SK-N-SH treated with all-trans-retinoic acid at 6 μM for 48 hours (cell line): ENCODE measurements at places on chromosomes 6 and 20.
A peak's percentile ranks its signal among the peaks of the same experiment; 100 is the strongest.

DNA sequence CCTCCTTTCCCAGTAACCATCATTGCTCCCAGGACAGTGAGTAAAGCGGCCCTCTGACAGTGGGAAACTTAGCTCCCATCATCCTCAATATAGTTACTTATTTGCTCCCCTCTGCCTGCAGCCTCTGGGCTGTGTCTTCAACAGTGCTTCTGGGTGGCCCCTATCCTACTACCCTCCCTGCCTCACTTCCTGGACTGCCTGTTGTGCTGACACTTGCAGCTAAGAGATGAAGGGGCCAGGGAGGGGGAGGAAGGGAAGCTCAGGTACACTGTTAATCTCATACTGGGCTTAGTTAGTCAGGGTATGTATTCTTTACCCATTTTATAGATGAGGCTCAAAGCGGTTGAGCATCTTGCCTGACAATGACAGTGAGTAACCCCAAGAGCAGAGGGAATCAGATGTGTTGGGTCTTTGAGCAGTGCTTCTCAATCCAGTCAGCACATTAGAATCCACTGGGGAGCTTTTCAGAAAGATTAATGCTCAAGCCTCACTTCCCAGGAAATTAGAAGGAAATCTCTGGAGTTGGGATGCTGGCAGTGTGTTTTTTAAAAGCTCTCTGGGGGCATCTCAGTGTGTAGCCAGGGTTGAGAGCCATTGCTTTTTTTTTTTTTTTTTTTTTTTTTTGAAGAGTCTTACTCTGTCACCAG, 27.1 kb upstream of the KCNK5 start:
- no peak for ATAC-seq

- ATAC-seq: no peak
Observed at GRCh38 chr20:3473944-3474343, 3.1 kb downstream of the ATRN start.

- ATAC-seq: no peak
Observed at GRCh38 chr6:156197513-156197912, 579.7 kb upstream of the ARID1B start.

- ATAC-seq: no peak
Observed at GRCh38 chr6:128993166-128993565, 110.2 kb downstream of the LAMA2 start.

DNA sequence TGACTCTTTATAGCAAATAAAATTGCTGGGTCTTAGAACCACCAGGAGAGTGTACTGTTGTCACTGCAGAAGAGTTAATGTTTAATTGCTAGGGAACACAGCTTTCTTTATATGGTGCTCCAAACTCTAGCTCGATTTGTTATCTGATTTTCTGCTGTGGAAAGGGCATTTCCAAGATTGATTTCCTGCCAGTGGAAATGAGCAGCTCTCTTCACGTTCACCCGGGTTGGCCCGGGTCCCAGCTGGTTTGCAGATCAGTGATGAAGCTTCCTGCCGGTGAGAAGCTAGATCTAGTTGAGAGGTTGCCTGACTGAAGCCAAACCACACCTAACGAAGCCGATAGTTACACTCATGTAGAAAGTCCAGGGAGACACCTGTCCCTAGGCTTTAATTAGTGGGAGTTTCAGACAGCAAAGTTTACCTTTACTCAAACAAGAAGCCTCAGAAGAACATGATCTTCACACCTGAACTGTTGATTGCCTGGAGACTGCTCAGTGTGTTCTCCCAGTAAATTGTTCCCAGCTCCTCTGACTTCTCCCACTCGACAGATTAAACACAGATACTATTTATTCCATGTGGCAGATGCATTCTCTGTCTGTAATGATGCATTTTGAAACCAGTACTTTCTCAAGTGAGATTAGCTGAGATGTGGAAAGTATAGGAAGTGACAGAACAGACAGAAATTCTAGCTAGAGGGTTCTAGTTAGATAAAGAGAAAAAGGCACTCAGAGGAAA, 27.8 kb downstream of the PAQR8 start:
- ATAC-seq: peak; percentile 79

DNA sequence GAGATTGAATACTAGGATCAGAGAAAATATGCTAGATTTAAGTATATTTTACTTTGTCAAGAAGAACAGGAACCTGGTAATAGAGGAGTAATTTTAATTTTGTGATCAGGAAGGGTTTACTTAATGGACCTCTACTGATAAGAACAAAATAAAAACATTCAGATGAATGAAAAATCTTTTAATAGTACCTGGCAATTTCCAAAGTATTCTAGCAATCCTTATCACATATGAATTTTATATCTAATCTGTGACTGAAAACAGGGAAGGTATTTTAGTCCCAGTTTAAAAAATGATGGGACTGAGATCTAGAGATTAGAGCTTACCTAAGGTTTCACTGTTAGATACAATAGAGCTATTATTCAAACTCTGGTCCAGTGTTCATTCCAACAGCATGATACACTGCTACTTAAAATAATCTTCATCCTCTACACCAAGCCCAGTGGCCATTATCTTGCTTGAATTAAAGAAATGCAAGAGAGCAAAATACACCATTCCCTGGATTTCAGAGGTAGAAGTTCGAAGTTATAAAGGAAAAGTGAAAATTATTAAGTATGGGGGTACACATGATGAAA, 13.5 kb downstream of the SLC17A5 start:
- ATAC-seq: no peak
